ENCODE measurements at places on chromosomes 3 and 15.

DNA sequence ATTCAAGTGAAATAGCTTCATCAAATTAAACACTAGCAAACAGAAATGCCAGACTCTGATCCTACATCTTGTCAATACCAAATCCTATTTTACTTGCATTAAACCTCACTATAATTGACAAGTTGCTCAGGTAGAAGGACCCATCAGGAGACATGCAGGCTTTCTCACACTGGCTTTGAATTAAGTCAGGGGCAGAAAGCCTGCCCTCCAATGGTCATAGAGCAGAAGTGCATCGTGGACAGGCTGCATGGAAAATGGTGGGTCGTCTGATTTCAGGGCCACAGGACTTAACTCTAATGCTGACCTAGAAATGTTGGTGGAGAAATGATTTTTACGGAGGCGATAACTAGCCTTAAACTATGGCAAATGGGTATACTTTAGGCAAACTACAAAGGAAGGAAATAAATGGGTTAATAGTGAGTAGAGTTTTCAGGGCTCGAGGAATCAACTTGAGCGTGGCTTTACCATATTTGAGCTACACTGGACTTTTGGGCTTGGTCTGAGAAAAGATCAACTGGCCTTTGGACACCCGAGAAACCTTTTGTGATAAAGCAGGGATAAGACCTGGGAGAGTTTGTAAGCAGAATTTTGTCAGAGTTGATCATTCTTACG lies 283.9 kb downstream of the GRM7 start:
- peak; percentile 1 for DNase-seq

DNA sequence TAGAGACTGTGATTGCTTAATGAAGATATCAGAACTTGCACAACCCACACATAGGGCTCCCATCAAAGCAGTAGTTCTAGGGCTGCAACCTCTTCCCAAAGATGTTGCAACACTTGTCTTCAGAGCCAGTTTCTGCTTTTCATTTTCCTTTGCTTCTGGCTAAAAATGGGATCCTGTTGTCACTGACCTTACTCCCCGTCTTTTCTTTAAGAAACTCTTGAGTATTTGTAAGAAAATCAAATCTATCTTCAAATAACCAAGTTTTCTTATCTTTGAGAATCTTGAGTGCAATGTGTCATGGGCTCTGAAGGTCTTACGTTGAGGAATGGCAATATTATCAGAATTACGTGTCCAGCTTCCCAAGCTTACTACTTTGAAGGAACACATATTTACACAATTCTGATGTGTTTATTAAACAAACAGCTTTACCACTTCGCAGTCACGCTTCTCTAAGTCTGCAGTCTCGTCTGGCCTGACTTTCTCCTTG lies 24.1 kb downstream of the CACNA1D start:
- DNase-seq, result no peak

DNA sequence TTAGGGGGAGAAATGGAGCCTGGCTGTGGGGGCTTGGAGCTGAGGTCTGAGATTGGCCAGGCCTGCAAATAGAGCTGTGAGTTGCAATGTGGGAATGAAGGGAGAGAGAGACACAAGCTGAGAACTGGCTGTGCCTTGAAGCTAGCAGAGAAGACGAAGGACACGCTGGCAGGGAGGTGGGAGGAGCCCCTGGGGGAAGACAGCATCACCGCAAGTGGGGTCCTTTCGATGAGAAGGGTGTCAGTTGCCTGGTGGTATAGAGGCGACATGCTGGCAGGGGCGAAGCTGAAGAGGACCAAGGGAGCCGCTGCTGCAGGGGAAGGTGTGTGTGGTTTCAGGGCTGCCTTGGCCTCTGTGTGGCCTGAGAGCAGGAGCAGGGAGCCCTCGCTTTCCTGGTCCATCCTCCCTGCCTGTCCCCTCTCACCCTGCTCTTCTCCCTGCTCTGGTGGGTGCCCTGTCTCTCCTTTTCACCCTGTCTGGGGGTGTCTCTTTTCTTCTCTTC lies 5.5 kb downstream of the RHCG start:
- DNase-seq, result no peak

DNA sequence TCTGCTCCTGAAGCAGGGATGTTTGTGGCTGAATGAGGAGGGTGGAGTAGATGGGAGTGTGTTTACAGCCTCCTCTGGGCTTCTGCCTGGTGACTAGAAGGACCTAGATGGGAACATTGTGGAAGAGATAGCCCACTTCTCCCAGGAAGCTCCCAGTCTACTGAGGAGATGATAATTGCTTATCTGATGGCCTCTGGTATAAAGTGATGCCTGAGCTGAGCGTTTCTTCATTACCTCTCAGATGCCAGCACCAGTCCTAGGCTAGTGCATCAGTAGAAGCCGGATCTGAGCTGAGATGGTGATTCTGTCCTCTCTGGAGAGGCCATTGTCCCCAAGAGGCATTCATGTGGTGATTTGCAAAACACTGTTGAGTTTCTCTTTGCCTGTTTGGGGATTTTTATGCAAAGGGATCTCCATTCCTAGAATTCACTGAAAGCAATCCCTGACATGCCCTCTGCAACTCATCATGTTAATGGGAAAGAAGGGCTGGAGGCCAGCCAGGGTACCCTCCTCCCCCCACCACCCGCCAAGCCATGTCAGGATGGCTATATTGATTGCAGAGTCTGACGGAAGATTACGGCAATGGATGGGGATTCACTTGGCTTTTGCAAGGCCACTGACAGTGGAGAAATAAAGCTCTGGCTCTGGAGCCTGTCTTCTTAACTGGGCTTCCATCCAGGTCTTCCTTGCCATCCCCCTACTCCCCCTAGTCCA lies 166.4 kb upstream of the ROPN1 start:
- no peak for DNase-seq

DNA sequence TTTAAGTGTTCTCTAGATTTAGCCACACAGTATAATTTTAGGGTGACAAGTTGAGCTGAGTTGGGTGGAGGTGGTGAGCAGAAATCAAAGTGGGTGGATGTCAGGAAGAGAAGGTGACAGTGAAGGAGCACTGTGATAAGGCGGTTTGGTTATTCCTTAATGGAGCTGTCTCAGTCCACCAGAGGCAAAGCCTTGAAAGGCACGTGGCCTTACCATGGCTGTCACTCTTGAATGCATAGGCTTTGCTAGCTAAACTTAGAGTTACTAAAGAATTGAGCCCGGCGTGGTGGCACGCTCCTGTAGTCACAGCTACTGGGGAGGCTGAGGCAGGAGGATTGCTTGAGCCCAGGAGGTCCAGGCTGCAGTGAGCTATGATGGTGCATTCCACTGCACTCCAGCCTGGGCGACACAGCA lies 560 bp upstream of the TTLL13 start:
- no peak for DNase-seq

- peak; percentile 32 for DNase-seq
Observed at GRCh38 chr3:141366285-141367037, 1.8 kb upstream of the ZBTB38 start.

- no peak for DNase-seq
Observed at GRCh38 chr15:61501815-61502389, 272.8 kb upstream of the RORA start.
